Activated CD4-positive, alpha-beta T cell treated with anti-CD3 and anti-CD28 coated beads for 4 hours (primary cell): ENCODE measurements at places on chromosomes 1 and 21.

- no peak for DNase-seq
These were observed 54.5 kb upstream of the PPM1J start for GRCh38 chr1:112769611-112770010.

GRCh38 chr1:109659997-109660690 lies 4.2 kb downstream of the GSTM4 start:
- DNase-seq = no peak

GRCh38 chr1:8026976-8027747 lies 1.1 kb upstream of the ERRFI1 start:
- DNase-seq = no peak

DNA sequence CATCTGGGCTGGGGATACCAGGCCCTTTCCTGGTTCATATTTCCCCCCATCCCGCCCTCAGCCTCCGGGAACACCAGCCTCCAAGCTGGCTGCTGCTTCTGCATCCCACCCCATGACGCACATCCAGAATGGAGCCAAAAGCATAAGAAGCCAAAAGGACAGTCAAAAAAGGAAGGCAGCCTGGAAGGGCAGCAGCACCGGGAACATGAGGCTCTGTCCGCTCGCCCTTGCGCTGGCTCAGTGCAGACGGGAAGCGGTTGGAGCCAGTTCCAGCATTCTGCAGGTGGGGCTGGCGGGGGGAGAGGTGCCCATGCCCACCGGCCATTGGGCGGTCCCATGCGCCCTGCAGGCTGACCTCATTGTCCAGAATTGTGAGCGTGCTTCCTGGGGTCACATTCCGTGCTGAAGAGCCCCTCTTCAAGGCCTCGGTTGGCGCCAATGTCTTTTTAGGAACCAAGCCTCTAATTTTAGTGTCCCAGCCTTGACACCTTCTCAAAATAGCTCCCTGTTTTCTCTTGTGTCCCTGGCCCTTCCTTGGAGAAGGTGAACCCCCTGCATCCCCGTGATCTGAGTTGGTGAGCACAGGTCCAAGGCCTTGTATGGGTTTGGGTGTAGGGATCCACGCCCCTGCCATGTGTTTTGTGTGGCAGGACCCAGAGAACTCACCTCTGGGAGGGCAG lies 28.4 kb upstream of the NPPB start:
- DNase-seq = no peak

DNA sequence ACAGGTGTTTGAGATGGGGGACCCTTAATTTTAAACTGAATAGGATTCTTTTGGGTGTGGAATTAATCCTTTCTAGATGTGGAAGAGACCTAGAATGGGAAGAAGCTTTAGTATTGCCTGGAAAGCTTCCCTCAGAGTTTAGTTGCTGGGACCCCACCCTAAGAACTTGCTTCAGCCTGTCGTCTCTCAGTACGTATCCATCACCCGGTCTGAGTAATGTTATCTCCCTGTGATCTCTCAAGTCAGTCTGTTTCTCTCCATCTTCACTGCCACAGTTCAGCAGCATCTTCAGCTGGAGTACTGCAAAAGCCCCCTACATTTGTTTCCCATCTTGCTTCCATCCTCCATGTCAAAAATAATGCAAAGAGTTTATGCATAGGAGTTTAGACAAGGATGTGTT lies 28.9 kb downstream of the CNST start:
- DNase-seq = no peak

DNA sequence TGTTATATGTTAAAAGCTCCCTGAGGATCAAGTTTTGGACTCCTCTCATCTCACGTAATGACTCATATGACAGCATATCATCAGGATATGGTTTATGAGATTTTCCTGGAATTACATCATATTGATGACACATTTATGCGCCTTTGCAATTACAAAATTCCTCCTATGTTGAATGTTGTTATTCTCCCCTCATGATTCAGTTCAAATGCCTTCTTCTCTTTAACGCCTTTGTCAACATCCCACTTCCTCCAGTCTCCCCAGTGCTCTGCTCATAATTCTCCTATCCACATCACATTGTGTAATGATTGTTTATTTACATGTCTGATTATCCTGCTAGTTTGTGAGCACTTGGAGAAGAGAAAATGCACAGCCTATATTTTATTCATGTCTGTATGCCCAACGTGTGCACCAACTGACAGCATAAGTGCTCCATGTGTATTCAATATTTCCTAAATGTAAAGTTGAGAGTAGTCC lies 80.9 kb upstream of the BACH1 start:
- no peak for DNase-seq

DNA sequence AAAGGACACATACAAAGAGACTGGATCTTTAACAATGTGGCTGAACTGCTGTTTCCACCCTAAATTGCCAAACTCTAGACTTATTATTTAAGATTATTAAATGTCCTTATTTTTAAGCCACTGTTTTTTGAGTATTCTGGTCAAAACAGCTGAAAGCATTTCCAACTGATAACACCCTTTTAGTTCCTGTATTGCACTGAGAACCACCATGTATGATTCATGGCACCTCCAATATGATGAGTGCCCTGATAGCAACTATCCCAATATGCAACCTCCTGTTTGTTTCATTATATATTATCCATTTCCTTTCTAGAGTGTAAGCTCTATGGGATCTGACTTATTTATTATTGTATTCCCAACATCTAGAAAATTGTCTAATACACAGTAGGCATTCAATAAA lies 269.4 kb downstream of the HHIPL2 start:
- DNase-seq = no peak

- no peak for DNase-seq
These were observed 25.3 kb downstream of the OPTC start for GRCh38 chr1:203519053-203519840.

- DNase-seq = no peak
These were observed 12.9 kb upstream of the ACTN2 start for GRCh38 chr1:236673289-236673919.

GRCh38 chr1:192951691-192952460 lies 107.3 kb downstream of the UCHL5 start:
- DNase-seq = no peak

GRCh38 chr1:178912597-178912996 lies 41.7 kb upstream of the ANGPTL1 start:
- DNase-seq = no peak

GRCh38 chr1:60118085-60118484 lies 44.5 kb upstream of the C1orf87 start:
- no peak for DNase-seq
